ENCODE measurements at places on chromosomes 4 and X.
A peak's percentile ranks its signal among the peaks of the same experiment; 100 is the strongest.

GRCh38 chr4:177484613-177485021, 42.4 kb upstream of the AGA start:
- DNase-seq, result no peak

GRCh38 chr4:7218686-7219085, 26.3 kb downstream of the SORCS2 start:
- DNase-seq, result no peak

DNA sequence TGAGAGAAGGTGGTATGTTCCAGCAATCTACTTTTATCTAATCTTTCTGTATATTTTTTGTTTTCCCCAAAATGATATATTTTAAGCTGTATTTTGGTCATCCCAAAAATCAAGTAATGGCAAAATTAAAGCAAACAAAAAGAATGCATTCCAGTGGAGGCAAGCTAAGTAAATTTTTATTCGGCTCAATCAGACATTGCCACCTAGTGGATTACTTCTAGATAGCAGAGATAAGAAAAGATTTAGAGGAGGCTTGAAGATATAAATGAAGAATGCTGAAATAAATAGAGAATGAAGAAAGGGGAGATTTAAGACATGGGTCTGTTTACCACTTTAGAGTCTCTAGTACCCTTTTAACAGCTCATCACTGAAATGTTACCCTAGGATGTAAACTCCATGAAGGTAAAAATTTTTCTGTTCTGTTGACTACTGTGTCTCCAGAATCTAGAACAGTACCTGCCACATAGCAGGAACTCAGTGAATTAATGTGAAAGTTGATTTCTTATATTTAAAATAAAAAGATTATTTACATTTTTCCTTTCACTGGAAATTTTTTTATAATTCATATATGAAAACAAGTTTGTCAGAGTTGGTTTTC, 110.9 kb upstream of the ANK2 start:
- peak; percentile 22 for DNase-seq

DNA sequence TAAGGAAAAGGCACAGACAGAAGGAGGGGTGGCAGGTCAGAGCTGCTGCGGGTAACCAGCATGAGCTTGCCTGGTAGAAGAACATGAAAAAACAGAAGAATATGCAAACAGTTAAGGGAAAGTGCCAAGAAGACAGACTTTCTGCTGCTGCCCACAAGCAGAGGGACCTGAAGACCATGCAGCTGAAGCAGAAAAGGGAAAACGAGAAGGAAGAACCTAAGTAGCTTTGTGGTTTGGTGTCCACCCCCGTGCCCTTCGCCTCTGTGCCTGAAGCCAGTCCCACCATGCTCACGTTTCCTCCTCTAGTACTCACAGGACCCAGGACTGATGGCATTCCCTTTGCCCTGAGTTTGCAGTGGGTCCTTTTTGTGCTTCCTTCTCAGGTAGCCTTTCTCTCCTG, 62.8 kb downstream of the UBA6 start:
- DNase-seq, result no peak

GRCh38 chrX:24268786-24269185, 45.1 kb downstream of the SUPT20HL2 start:
- no peak for DNase-seq

DNA sequence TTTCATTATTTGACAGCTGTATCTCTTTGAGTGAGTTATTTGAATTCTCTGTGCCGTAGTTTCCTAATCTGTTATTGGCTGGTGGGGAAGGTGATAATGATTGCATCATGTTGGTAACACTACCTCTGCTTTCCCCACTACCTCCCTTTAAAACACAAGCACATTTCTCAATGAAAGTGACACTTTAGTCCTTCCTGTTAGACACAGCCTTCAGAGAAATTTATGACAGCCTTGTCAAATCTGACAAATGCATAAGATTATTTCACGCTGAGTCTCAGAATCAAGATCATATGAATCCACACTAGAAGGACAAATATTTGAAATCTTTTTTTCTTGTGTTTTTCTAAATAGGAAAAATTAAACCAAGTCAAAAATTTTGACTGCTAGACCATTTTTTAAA, 896.1 kb downstream of the CENPC start:
- DNase-seq, result no peak

GRCh38 chrX:139692506-139692849, 15.5 kb downstream of the MCF2 start:
- no peak for DNase-seq

DNA sequence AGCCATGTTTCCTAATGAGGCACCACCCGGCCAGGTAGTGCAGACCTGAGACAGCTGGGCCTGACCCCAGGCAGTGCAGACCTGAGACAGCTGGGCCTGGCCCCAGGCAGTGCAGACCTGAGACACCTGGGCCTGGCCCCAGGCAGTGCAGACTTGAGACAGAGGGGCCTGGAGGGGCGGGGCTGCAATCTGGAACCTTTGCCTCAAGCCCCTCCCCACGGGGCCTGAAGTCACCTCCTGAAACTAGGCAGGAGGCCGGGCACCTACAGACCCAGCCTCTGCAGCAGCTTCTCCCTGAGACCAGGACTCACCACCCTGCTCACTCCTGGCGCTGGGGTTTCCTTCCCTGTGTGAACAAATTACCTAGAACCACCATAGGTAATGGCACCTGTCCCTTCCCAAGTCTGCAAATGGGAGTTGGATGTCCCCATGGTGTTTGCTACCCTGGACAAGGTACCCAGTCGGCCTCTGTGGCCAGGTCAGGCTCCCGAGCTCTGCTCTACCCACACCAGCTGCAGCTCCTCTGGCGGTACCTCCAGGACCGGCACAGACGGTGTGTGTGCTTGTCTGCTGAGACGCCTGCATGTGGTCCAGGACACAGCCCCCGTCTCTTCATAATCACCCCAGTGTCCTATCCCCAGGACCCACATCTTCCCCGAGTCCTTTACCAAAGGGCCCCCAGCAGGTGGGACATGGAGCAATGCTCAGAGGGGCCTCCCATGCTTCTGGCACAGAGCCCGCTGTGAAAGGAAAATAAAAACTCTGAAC, 53.1 kb upstream of the C4orf50 start:
- no peak for DNase-seq

GRCh38 chr4:10106421-10107039, 10.1 kb downstream of the WDR1 start:
- no peak for DNase-seq

GRCh38 chr4:75729836-75730235, 5.5 kb downstream of the USO1 start:
- DNase-seq, result no peak

DNA sequence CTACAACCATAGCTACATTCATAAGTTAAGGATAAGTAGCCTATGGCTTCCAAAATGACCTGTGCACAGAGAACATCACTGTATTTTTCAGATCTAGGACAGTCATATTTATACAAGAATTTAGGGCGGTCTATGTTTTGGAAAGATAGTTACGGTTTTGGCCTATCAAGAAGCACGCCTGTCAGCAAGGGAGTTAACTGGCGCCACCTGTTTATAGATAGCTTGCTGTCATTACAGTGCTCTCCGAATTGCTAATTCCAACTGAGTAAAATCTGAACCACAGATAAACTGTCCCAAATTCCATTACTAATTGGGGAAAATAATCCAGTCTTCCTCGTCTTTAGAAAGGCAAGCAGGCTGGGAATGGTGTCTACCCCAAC, 646 bp downstream of the ABCB7 start:
- peak; percentile 34 for DNase-seq

GRCh38 chrX:136662976-136663375, 15.0 kb downstream of the CD40LG start:
- DNase-seq, result no peak

DNA sequence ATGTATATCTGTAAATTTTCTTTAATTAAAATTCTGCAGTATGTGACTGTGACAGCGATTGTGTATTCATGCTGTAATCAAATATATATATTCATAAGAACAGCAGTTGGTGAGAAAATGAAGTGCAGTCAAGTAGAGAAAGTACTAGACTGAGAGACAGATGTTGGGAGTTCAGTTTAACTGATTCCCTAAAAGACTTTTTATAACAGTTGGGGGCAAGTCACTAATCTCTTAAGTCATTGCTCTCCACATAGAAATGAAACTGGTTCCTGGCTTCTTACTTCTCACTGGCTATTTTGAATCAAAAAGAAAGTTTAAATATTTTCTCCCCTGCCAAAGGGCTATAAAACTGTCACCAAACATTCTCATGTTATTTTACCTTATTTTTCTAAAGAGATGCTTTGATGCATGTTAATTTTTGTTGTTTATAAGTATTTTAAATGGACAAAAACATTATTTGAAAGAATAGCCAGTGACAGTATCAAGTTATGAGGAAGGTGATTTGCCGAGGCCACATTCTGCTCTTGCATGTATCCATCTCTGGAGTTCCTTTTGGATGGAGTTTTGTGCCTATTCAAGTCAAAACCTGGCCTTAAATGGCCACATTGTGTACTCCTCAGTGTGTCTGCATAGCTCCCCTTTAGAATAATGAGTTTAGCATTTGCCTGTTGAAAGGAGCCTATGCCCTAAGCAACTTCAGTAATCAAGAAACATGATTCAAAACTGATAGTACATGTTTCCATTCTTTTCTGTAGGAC, 30.8 kb downstream of the EXOC1 start:
- DNase-seq, result no peak

DNA sequence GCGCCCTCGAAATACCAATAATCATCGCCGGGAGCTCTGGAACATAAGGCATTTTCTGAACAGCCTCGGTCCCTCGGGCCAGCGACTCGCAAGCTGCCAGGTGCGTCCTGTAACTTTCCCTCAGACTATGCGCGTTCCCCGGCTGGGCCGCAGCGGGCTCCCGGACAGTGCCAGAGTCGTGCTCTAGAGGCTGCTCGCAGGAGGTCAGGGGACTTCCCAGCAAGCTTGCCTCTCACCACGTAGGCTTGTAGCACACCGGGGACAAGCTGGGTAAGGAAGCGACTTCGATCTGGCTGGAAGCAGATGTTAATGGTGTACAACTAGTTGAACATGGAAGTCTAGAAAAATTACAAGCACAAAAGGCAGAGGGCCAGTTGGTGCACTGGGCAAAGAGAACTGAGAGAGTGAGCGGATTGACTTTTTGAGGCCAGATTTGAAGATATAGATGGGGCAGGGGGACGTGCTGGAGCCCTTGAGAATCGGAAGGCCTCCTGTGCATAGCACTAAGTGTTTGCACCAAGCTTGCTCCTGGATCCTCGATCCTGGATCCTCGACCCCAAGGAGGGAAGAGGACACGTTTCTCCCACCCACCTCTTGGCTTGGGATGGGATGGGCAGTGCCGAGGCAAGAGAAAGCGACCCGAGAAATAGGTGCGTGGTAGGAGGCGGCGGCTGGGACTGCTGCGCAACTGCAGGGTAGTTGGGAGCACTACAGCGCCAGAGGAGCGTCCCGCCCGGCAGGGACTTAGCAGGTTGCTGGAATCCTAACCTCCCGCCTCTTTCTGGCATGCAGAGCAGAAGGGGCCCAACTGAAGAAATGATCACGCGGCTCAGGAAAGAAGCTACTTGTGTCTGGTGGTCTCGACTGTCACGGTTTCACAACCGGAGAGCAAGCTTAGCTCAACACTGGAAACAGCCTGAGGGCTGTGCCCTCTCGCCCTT, 19.9 kb upstream of the ZIC3 start:
- no peak for DNase-seq

GRCh38 chr4:89469516-89469915, 161.9 kb upstream of the GPRIN3 start:
- DNase-seq, result no peak

GRCh38 chr4:35164063-35164462, 1080.3 kb downstream of the ARAP2 start:
- no peak for DNase-seq

GRCh38 chr4:85522836-85523235, 47.9 kb downstream of the ARHGAP24 start:
- DNase-seq, result no peak

- DNase-seq, result no peak
Measured at GRCh38 chr4:10688846-10689245, 4.3 kb upstream of the CLNK start.

DNA sequence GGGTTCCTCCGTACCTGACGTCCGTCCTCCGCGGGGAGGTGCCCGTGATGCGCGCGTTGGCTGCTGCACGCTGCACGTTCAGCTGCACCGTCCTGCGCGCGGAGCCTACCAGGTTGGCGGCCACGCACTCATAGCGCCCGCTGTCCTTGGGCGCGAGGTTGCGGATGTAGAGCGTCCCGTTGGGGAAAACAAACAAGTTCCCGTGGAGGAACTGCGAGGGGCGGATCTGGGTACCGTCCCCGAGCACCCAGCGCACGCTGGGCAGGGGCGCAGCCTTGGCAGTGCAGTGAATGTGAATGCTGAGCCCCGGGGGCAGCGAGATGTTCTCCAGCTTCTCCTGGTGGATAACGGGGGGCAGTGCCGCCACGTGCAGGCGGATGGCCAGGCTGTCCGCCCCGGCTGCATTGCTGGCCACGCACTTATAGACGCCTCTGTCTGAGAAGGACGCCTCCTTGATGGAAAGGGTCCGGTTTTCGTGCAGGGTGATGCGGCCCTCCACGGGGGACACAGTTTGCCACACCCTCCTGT, 29.2 kb downstream of the MXRA5 start:
- DNase-seq, result no peak

GRCh38 chr4:54282837-54283236, 53.7 kb downstream of the PDGFRA start:
- no peak for DNase-seq

DNA sequence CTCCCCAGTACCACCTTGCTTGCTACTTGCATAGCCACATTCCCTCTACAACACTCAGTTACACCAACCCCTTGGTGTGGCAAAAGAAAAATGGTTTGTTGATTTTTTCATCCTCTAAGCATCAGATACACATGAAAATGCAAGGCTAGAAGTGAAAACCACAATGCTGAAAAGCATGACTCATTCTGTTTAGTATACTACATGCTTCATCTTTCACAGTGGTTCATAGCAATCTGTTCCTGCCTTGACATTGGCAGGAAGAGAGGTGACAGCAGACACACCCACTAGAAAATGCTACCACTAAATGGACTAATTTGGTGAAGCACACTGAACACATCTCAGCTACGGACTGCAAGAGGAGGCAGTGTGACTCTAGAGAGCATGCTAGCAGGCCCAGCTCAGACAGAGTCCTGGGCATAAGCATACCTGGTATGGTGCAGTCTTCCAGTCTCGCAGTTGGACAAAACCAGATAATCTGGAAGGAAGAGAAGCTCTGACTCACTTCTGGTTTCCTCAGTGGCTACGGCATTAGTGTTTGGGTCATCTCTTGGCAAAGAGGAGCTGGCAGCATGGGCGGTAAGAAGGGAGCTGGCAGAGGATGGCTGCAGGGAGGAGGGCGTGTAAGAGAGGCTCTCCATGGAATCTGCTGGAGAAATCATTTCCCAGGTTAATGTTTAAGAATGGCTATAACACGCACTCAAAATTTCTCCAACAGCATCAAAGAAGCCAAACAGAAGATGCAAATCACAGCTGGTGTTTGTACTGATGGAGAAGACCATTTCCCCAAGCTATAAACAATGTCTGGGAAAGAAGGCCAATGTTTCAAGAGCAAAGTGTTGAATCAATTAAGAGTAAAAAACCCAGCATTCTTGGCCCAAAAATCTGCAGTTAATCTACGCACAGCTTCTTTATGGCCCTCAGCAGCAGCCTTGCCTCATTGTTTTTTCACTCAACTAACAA, 37.8 kb downstream of the GAB3 start:
- no peak for DNase-seq

GRCh38 chrX:9875801-9876200, 89.6 kb downstream of the SHROOM2 start:
- DNase-seq, result no peak

- DNase-seq, result no peak
Measured at GRCh38 chr4:13541720-13542576, 2.4 kb downstream of the NKX3-2 start.

GRCh38 chr4:54940996-54941865, 184.2 kb downstream of the KDR start:
- DNase-seq, result no peak

GRCh38 chrX:44903107-44903506, 30.1 kb downstream of the KDM6A start:
- no peak for DNase-seq

All from thymus (tissue), 14 donors.